ENCODE measurements at places on chromosomes 6 and 20.

GRCh38 chr6:5172041-5172653 is 87.0 kb downstream of the PPP1R3G start:
- no peak for DNase-seq

DNA sequence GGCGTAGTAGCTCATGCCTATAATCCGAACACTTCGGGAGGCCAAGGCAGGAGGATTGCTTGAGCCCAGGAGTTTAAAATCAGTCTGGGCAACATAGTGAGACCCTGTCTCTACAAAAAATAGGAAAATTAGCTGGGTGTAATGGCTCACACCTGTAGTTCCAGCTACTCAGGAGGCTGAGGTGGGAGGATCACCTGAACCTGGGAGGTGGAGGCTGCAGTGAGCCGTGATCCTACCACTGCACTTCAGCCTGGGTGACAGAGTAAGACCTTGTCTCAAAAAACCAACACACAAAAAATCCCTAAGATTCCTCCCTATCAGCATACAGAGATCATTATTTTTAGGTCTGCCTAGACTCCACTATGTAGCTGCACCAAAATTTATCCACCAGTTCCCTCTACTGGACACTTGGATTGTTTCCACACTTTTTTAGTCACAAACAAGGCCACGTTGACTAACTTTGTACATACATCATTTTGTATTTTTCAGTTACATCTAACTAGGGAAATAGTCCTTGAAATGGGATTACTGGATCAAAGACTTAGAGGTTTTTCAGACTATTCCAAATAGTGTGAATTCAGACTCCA is 3.6 kb upstream of the PHF1 start:
- DNase-seq: no peak

- DNase-seq: no peak
These were observed 248.4 kb upstream of the IRAK1BP1 start for GRCh38 chr6:78618970-78619369.

- DNase-seq: no peak
These were observed 101.5 kb downstream of the RPP40 start for GRCh38 chr6:4902363-4902762.

DNA sequence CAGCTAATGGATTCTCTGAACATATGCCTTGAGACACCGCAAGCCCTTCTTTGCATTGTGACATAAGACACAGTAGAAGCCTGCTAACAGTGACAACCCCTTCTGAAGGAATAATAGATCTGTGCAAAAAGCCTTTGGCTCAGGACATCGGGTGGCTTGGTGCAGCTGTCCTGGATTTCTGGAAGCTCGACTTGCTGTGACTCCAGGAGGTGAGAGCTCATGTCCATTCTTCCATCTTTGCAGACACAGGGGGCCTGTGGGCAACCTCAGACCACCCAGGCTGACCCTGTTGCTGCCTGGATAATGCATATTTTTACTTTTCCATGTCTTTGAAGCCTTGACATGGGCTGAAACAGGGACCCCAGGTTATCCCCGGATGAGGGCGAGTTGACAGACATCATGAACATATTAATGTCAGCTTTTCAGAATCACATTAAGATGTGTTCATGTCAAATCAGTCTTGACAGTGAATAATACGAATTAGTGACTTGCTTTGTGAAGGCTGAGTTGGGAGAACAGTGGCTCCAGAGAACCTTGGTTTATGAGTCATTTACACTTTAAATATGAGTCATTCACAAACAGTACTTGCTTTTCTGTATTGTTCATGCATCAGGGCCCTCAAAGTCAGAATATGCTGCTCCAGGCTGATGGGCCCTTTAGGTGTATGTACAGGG is 66.8 kb upstream of the IYD start:
- peak; percentile 79 for DNase-seq

DNA sequence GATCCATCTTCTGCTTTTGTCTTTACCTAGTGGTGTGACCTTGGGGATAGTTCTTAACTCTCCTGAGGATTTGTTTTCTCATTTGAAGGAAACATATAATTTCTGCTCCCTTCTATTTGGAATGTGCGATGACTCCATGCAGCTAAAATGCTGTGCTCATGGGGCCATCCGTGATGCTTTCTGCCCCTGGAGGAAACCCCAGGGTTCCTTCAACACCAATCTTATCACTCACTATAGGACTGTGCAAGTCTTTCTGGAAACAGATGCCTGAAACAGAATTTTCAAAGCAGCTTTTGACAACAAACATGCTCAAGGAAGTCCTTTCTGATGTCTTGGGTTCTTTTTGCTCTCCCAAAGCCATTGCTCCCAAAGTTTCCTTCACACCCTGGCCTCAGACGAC is 128.8 kb upstream of the GGTLC1 start:
- DNase-seq: no peak

GRCh38 chr6:29853245-29853644 is 25.6 kb downstream of the HLA-G start:
- no peak for DNase-seq

DNA sequence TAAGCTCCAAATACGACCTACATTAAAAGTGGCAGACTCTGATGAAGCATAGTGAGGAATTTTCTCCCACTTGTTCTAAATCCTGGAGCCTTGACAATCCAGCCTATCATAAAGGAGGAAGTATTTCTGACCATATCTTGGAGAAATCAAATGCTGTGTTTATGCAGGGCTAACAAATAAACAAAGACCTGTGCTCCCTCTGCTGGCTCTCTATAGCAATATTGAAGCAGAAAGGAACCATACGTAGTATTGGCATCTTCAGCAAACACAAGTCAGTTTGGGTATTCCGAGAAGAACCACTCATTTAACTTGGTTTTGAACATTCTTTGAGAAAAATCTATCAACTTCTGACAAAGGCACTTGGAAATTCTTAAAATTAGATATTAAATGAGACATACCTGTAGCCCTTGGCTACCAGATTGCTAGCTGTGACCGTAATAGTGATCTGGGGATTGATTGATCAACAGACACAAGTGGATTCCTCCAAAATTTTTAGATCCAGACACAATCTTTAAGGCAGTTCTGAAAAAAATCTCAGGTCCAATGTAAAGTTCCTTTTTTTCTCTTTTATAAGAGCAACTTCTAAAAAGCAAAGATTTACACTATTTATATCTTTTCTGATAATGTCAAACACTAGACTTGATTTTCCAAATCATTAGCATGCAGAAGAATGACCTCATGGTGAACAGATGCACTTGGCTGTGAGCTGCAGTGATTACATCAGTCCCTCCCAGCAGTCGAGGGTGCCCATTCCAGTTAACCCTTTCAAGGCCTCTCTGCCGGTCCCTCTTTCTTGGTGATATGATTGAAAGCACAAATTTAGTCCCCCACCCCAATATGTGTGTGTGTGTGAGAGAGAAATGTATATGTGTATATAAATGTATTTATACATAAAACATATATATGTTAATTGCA is 40.2 kb downstream of the INSM1 start:
- DNase-seq: no peak

DNA sequence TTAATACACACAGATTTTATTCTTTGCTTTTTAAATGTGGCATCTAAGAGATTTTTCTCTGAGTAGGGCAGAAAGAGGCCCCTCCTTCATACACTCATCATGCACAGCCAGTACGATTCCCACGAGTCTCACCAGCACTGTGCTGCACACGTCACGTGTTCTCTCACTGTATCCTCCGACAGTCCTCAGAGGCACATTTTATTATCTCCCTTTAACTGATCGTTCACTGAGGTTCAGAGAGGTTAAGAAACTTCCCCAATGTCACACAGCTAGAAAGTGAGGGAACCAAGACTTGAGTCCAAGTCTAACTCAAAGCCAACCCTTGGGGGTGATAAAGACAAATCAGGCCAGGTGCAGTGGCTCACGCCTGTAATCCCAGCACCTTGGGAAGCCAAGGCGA is 142.5 kb downstream of the PREX1 start:
- no peak for DNase-seq

DNA sequence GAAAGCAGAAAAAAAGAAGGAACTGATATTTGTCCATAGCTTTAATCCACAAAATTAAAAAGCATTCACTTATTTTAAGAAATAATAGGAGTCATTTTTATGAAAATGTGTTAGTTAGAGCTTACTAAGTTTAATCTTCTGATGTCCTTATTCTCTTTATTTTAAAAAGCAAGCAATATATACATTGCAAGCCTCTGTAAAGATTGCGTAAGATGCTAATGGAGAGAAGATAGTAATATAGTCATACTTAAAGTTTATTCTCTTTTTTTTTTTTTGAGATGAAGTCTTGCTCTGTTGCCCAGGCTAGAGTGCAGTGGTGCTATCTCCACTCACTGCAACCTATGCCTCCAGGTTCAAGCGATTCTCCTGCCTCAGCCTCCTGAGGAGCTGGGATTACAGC is 39.7 kb downstream of the AIG1 start:
- no peak for DNase-seq

DNA sequence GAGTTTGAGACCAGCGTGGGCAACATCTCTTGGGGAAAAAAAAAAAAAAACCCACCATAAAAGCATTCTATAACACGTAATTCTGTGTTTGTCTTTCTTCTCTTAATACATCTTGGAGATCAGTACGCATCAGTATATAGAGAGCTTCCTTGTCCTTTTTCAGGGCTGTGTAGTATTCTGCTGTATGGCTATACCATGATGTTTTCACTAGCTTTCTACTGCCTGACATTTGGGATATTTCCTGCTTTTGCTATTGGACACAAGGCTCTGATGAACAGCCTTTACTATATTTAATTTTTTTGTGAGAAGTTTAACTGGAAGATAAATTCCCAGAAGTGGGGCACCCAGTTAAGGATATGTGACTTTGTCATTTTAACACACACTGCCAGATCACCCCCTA is 7.0 kb downstream of the TRIB3 start:
- DNase-seq: no peak

GRCh38 chr6:37242429-37243052 is 15.0 kb upstream of the TBC1D22B start:
- DNase-seq: peak; percentile 39

- no peak for DNase-seq
These were observed 13.7 kb downstream of the ACSS1 start for GRCh38 chr20:25044261-25044560.

DNA sequence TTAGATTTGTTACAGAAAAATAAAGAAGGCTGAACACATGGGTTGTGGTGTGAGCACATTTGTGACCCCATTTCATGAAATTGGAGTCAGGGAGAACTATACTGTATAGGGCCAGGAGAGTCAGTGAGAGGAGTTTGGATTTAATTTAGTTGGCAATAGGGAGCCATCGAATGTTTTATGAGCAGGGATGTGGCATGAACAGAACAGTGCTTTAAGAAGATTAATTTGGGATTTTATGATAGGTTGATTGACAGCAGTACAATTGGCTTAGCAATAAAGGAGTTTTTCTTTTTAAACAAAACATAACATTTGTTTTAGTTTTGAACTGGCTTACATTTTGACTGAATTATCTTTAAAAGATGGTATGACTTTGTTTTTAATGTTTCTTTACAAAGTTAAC is 105.6 kb upstream of the GLP1R start:
- DNase-seq: no peak

DNA sequence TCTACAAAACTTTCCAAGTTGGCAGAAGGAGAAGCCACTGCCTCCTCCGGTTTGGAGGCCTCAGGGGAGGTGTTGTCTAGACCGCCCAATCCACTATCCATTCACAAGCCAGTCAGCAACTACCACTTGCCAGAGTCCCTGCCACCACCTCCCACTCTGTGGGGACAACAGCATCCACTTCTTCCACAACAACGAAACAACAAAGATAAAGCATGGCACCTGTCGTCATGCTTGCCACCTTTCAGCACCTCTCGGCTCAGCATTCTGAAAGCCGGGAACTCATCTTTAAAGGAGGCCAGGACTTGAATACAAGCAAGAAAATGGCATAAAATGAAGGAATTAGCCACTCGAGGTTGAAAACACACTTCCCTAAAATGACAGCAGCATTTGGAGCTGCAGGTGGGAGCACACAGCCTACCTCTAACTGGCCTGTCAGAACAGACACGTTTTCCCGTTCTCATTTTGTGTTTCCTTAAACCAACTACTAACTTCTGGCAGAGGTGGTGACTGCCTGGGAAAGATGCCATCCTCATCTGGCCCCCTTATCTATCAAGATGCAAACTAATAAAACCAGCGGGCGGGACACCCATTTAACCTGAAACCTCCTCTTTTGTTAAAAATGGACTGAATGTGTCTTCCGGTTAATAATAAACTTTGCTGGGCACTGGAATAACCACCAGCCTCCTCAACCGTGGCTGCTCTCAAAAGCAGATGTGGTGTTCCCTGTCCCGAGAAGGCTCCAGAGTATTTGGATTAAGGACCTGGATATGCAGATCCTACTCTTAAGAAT is 21.7 kb downstream of the YTHDF1 start:
- no peak for DNase-seq

GRCh38 chr6:62150048-62150663 is 135.9 kb downstream of the KHDRBS2 start:
- peak; percentile 2 for DNase-seq

DNA sequence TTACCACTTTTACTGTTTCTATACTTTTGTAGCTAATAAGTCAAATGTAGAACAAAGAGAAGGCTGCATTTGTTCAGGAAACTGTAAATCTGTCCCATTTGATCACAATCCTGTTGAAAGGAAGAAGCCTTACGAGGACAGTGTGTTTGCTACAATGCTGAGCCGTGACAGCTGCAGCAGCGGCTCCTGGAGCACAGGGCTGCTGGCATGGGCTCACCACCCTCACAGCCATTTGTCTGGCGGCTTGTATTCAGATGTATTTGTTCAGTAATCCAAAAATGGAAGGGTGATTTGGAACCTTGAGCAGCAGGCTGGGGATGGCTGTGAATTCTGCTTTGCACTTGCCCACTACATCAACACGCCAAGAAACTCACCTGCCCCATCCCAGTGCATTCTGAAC is 5.7 kb downstream of the TUBB2A start:
- no peak for DNase-seq

DNA sequence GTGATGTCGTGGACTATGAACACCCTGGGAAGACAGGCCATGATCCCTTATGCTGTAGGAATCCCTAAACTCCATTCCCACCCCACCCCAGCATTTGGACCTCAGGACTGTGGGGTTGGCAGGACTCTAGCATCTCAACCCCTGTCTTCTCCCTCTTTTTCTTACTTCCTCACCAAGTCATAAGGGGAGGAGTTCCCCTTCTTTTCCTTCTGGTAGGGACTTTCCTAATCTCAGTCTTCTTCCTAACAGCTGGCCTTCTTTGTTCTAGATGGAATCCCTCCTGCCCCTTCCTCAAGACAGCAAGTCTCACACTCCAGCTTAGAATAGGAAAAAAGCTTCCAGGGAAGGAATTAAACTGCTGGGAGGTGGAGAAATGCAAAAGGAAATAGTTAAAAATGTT is 2.3 kb upstream of the SIRPB2 start:
- DNase-seq: no peak

- peak; percentile 90 for DNase-seq
These were observed 11.7 kb downstream of the UST start for GRCh38 chr6:148758492-148758891.
